ENCODE measurements at places on chromosomes 7 and 10. TPM values are rescaled to one million over a fixed set of nuclear protein-coding genes. Genes with fewer than 3 reads are reported as not detected.

The CACNA2D1 gene
- polyA plus RNA-seq, result 31.7 TPM

The PRSS37 gene
- not detected for polyA plus RNA-seq

The AKR1E2 gene
- polyA plus RNA-seq, result 2.2 TPM

The LEP gene
- polyA plus RNA-seq, result 0.36 TPM

The INSYN2A gene
- polyA plus RNA-seq, result 0.34 TPM

The MRC1 gene
- 0.01 TPM for polyA plus RNA-seq

The WNT8B gene
- polyA plus RNA-seq, result not detected

The FAM180A gene
- polyA plus RNA-seq, result 15.6 TPM

The ZNF107 gene
- polyA plus RNA-seq, result 1.6 TPM

- no peak for DNase-seq
These were observed 30.7 kb downstream of the EN2 start for GRCh38 chr7:155488483-155489127.

GRCh38 chr7:88922944-88923343 is 127.4 kb upstream of the TEX47 start:
- DNase-seq, result no peak

DNA sequence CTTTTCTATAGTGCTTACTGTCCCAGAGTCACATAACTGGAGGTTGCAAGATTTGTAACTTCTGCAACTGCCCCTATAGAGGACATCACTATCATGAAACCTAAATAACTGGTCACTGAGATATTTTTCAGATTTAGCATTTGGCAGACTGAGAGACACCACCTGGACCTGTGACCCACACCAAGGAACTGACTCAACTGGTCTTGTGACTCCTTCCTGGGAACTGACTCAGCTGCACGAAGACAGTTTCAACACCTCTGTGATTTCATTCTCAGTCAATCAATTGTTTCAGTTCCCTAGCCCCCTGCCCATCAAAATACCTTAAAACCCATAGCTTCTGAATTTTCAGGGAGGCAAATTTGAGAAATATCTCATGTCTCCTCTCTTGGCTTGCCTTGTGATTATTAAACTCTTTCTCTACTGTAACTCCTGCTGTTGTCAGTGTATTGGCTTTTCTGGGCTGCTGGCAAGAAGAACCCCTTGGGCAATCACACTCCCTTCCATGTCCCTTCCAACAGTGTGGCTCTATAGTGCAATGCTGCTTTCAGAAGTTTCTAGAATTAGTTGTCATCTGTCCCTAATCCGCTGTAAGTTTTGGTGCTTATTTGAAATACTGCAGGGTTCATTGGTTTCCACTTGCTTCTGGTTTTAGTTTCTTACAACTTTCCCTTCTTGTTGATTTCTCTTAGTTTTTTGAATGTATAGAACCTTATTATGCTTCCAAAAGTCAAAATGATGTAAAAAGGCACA is 127.8 kb upstream of the ADCY1 start:
- DNase-seq, result peak; percentile 12

- DNase-seq, result peak; percentile 93
These were observed at the start of gene TRIM4 for GRCh38 chr7:99918959-99919813. Gene TRIM4, minus strand, starts transcription at chr7:99919530. Its CDS starts 129 bp downstream, at chr7:99919401.

- no peak for DNase-seq
These were observed 48.4 kb upstream of the BTRC start for GRCh38 chr10:101305320-101306241.

DNA sequence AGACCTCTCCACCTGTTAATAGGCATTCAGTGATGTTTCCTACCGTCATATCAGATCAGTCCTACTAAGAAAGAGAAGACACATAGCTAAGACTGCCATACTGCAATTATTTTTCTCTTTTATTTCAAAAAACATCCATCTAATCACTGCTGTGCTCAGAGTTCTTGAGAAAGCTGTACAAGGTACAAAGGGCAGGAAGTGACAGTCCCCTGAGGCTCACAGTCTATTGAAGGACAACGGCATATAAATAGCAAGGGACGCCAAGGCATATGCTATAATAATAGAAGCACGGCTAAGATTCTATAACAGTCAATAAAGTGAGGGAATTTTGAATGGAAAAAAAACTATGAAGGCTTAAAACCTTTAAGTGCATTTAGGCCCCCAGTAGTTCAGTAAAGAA is 415.3 kb upstream of the NRP1 start:
- DNase-seq, result no peak

- peak; percentile 53 for DNase-seq
These were observed 127.0 kb downstream of the SRPK2 start for GRCh38 chr7:105261689-105262088.

- peak; percentile 8 for DNase-seq
These were observed 19.1 kb downstream of the ACADSB start for GRCh38 chr10:123027861-123028260.

- DNase-seq, result no peak
These were observed 21.1 kb downstream of the ZNF775 start for GRCh38 chr7:150400008-150400787.

GRCh38 chr10:102452672-102453340 is 1.5 kb upstream of the C10orf95 start:
- peak; percentile 68 for DNase-seq

DNA sequence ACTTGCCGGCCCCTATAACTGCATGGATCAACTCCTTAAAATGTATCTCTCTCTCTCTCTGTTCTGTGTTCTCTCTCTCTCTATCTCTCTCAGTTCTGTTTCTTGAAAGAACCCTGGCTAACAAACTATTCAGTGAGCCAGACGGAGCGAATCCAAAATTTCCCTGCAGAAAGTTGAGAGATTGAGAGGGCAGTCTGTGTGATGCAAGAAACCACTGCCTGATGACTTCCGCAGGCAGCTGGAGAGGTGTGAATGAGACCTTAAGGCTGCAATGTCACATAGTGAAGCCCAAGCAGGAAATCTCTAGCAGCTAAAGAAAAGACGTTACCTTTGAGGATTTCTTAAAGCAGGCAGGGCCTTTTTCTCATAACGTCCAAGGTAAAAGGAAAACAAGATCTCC is 17.3 kb downstream of the FAM107B start:
- no peak for DNase-seq

- no peak for DNase-seq
These were observed 22.0 kb downstream of the PRTFDC1 start for GRCh38 chr10:24930427-24930826.

DNA sequence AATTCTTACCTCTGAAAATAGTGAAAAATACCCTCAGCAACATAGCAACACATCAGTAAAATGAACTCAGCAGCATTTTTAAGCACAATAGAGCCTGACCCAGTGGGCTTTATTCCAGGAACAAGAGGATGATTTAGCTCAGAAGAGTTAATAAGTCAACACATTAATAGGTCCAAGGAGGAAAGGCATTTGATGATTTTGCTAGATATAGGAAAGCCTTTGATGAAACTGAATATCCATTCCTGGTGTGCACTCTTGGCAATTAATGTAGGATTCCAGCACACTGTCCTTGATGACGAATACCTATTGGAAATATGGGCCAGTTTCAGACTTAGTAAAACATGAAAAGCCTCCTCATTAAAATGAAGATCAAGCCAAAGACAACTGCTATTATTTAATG is 42.5 kb downstream of the RASGEF1A start:
- DNase-seq, result no peak

DNA sequence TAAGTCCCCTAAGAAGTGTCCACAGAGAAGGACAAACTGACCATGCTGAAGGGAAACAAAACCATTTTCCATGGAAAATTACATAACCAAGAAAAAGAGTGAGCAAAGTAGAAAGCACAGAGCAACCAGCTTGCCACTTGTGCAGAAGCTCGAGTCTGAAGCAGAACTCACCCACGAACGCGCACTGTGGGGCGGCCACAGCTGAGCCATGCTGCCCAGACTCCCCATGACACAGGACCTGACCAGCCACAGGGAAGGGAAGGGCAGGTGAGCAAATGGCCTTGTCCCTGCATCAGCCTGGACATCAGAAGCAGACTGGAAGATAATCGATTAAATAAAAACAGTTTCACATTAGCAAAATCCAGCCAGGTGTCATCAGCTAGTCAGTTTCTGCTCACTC is 95.7 kb downstream of the TCERG1L start:
- DNase-seq, result no peak

Measured in fibroblast of lung (primary cell).